ENCODE measurements at places on chromosomes 4 and X.

DNA sequence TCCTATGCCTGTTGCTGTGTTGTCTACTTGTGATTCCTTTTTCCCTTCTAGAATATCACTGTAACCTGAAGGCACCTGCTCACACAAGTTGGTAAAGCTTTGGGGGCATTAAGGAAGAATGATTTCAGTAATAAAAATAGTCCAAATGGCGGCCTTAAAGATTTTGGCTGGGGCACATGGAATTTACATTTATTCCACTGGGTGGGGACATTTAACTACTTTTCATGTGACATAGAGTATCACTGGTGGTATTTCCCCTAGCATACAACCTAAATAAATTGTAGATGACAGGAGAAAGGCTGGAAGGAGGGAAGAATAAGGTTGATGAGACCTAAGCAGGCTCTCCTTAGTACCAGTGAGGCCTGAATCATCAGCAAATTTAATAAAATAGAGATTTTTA lies 121.8 kb upstream of the EDA2R start:
- no peak for DNase-seq

DNA sequence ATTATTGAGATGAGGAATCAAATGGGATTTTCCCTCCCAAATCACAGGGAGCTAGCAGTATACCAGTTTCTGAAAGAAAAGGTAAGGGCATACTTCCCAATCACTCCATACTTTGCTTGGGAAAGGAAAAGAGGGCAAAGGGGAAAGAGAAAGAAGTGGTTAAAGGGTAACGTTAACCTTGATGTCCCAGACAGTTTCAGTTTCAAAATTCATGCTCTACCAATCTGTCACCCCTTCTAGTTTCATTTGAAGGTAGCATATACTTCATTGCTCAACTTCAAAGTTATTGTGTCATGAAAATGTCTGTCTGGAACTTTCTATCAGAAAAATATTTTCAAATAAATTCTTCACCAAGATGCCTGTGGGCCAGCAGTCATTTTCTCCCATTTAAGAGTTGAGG lies 16.0 kb downstream of the TNMD start:
- DNase-seq = no peak

DNA sequence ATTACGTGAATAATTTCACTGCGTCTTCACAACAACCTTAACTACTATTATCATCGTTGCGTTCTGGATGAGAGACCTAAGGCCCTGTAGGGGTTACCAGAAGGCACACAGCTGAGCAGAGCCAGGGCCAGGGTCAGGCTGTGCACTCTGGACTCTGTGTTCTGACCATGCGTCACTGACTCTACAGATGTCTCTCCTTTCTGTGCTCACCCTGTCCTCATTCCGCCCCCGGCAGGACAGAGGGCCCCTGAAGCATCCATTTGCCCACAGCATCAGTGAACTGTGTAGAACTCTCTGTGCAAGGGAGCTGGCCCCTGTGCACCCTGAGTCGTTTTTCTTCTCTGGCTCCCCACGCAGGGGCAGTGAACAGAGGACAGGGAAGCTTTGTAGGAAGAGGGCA lies 21.3 kb downstream of the GPKOW start:
- DNase-seq = no peak

- DNase-seq = no peak
Observed at GRCh38 chrX:133921764-133922389, 63.5 kb downstream of the GPC3 start.

DNA sequence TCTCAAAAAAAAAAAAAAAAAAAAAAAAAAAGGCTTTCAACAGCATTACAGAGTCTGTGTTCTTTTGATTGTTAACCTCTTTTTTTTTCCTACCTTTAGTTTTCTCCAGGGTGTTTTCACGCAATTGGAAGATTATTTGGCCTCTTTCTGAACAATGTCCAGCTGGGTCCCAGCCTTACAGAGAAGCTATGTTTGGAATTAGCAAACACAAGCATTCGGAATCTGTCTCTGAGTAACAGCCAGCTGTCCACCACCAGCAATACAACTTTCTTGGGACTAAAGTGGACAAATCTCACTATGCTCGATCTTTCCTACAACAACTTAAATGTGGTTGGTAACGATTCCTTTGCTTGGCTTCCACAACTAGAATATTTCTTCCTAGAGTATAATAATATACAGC lies 13.3 kb downstream of the TLR3 start:
- DNase-seq = no peak
